SHP77 treated with DMSO at 0.1 percent for 48 hours (cell line): ENCODE measurements at places on chromosomes 12 and 14.

DNA sequence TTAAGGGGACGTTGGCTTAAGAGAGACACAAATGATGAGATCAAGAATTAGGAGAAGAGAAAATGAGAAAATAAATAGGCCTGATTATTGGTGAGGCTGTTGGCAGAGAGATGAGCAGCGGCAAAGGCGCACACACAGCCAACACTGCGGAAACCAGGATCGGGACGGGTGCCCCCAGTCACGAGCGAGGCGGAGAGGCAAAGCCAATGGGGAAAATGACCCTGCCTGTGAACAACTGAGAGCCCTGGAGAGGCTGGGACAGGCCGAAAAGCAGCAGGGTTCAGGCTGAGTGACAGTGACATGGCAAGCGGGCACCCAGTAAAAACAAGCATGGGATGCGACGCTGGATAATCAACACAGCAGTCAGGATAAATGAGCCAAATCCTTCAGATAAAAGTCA is 21.0 kb downstream of the SLC15A4 start:
- DNase-seq: no peak

DNA sequence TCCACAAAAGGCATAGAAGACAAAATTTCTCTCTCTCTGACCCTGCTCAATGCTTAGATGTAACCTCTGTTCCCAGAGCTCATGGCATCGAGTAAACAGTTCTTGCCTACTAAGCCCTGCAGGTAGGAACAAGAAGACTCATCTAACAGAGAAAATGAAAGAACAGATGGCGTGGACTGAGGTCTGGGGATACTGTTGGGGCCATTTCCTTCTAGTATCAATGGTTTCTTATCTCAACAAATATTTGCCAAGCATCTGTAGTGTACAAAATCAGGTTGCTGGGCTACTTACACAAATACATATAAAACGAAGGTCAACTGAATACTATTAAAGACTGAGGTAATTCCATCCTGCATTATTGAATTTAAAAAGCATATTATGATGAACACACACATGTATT is 93.3 kb downstream of the RIMBP2 start:
- DNase-seq: no peak

- no peak for DNase-seq
Observed at GRCh38 chr12:30761730-30762129, 7.0 kb upstream of the CAPRIN2 start.

- DNase-seq: no peak
Observed at GRCh38 chr12:59294221-59294620, 301.6 kb upstream of the SLC16A7 start.

DNA sequence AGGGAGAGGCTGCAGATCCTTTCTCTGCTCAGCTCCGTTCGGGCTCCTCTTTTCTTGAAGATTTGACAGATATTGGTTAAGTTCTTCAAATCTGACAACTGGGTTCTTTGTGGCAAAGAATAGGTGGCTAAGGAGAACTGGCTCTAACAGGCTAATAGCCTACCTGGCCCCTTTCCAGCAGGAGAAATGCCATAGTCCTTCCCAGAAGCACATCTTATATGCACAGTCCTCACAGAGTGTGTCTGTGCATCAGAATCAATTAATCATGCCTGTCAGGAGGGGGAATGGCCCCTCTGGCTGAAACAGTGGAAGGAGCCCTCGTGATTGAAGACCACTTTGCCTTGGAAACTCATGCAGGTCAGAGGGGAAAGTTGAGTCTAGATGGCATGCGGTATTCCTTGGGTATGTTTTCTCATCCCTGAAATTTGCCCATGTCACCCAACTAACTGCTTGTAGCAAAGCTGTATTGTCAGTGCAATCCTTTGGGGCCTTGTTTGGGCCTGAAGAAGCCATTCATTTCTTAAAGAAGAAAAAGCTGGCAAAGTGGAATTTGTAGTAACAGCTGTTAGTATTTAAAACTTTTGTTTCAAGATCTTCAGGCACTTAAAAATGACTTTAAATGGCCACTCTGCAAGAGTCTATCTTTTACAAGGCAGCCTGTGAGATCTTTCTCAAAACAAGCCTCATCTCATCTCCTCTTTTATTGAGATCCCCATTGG is 251.5 kb downstream of the ZFP36L1 start:
- DNase-seq: no peak

GRCh38 chr12:92021666-92022035 is 124.0 kb downstream of the BTG1 start:
- DNase-seq: no peak

DNA sequence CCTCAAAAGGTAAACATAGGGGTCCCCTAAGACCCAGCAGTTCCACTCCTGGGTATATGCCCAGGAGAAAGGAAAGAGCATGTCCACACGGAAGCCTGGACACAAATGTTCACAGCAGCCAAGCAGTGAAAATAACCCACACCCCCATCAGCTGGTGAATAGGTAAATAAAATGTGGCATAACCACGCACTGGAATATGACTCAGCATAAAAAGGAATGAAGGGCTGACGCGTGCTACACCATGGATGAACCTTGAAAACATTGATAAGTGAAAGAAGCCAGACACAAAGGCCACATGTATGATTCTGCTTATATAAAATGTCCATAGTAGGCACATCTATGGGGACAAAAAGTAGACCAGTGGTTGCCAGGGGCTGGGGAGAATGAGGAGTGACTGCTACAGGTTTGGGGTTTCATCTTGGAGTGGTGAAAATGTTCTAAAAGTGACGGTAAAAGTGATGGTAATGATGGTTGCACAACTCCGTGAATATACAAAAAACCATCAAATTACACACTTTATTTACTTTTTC is 3.8 kb upstream of the SCARB1 start:
- no peak for DNase-seq

DNA sequence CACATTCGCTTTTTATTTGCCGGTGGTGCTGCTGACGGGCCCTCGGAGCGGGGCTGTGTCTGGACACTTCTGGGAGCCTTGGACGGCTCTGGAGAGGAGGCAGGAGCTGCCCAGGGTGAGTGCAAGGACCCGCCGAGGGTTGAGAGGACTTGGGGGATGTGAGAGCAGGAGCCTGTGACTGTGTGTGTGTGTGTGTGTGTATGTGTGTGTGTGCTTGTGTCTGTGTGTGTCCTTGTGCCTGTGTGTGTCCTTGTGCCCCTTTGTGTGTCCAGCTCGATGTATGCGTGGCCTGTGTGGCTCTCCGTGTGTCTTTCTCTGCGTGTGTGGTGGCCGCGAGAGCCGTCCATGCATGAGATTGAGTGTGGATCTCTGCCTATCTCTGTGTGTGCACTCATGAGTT is 179.6 kb upstream of the MYL2 start:
- DNase-seq: no peak

DNA sequence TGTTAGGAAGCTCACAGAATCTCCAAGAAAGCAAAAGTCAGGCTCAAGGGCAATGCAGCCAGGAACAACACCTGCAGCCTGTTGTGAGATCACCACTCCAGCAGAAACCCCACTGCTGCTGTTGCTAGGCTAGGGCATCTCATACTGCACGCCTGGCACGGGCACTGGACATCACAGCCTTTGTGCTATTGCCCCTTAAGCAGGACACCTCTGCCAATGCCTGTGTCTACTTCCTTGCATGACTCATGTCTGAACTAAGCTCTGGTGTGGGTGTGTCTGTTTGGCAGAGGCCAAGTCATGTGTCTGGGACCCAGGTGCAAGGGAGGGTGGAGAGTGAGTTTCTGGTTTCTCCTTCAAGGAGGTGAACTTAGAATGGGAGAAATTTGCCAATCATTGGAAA is 10.0 kb upstream of the DDX47 start:
- DNase-seq: peak; percentile 13

DNA sequence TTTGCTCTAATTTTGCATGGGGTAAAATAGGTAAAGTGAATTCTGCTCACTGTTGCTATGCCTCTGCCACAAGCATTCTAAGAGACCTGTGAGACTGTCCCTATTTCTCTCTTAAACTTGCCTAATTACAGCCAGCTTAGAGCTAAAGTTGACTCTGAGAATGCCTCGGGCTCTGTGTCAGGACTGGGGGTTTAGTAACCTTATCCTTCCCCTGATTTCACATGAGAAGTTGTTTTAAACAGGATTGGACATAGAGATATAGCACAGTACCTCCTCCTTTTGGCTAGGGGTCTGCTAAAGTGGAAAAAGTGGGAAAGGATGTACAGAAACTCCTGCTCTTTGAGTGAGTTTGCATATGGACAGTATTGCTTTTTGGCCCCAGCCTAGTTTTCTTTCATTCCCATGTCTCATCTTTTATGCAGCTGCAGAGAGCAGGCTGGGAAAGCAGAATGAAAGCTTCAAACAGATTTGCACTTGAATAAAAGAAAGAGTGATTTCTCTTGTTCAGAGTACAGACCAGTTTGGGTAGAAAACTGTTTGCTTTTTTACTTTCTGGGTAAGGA is 122.0 kb downstream of the RAD51B start:
- no peak for DNase-seq

DNA sequence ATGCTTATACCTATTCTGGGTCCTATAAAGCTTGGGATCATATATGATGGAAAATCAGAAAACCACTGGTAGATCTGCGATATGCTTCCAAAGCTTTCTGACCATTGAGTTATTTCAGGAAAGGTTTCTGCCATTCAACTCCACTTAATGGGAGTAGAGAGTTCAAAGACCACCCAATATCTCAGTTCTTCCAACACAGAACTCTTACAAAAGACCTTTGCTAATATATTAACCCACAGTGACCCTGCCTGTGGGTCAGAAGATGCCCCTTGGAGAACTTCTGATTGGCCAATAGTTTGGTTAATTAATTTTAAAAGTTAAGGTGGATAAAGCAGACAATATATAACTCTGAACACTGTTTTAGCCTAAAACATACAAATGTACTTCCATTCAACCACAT is 213.0 kb downstream of the IPO8 start:
- no peak for DNase-seq

DNA sequence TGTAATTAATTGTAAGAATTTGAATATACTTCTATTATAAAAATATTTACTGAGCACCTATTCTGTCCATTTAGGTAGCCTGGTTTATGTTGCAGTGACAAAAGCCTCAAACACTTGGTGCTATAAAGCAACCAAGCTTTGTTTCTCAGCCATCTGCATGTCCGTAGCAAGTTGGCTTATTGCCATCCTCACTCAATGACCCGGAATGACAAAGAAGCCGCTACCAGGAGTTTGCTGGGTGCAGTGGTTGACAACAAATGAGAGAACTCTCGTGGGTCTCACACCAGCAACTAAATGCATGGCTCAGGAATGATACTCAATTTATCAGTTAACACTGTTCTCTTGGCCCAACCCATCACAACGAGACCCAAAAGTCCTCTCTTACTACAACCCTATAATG is 553.1 kb downstream of the DIO2 start:
- no peak for DNase-seq

- DNase-seq: no peak
Observed at GRCh38 chr14:57785058-57785457, 80.8 kb downstream of the SLC35F4 start.

DNA sequence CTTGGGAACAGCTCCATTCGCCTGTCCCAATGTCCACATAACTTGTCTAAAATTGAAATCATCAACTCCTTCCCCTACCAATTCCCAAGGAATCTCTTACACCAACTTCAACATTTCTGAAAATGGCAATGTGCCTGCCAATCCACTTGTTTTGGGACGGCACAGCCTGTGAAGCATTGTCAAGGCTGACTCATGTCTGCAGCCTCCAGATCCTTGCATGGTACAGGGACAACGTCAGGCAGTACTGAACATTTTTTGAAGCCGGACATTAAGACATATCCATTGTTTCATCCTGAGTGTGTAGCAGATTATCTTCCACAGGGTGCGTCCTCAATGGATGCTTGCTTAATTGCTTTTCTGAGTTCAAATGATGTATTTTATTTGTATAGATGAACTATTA is 794.1 kb downstream of the BCL11B start:
- DNase-seq: no peak

GRCh38 chr12:85956081-85956480 is 82.0 kb downstream of the NTS start:
- peak; percentile 46 for DNase-seq

- DNase-seq: no peak
Observed at GRCh38 chr12:29797565-29798355, 14.0 kb upstream of the TMTC1 start.

DNA sequence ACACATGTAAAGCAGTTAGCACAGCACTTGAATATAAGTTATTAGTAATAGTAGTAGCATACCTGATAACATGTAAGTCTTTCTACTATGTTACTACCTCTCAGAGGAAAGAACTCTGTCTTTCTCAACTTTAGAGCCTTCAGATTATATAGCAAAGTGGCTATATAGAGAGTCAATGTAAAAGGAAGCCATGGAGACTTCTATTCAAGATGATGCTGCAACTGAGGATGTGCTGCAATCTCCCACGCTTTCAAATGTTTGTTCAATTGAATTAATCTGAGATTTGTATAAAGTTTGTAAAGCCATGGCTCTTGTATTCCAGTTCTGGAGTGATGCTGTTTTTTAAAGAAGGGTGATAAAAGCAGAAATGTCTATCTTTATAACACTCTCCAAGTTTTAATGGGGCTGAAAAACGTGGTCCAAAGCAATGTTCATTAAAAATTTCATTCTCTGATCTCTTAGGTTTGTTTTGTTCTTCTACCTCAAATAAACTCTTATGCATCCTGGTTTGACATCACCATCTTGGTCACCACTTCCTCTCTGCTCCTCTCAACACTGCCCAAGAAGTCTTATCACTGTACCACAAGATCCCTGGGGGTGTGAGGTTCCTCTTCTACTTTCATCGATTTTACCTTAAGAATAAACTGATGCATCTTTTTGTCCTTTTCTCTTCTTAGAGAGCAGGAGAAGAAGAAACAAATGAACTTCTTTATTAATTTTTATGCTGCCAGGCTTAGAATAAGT is 40.6 kb downstream of the C12orf42 start:
- DNase-seq: no peak

GRCh38 chr14:51396222-51396815 is 156.3 kb downstream of the TMX1 start:
- DNase-seq: no peak

DNA sequence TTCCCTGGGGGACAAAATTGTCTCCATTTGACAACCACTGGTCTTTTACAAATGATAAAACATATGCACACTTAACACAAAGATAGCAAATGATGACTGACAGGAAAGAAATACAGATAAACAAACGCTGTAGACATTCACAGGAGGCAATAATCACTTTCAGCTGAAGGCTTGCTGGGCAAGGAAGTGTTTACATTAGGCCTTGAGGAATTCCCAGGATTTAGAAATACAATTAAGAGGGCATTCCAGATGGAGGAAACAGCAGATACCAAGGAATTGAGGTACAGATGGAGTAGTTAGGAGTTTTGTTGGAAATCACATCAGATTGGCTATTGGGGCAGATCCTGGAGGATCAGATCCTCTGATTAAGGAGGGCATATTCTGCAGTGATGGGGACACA is 93.9 kb downstream of the DYRK2 start:
- DNase-seq: no peak

GRCh38 chr12:67025543-67026114 is 243.5 kb upstream of the CAND1 start:
- peak; percentile 24 for DNase-seq
